ENCODE measurements at places on chromosomes 5 and 9.

DNA sequence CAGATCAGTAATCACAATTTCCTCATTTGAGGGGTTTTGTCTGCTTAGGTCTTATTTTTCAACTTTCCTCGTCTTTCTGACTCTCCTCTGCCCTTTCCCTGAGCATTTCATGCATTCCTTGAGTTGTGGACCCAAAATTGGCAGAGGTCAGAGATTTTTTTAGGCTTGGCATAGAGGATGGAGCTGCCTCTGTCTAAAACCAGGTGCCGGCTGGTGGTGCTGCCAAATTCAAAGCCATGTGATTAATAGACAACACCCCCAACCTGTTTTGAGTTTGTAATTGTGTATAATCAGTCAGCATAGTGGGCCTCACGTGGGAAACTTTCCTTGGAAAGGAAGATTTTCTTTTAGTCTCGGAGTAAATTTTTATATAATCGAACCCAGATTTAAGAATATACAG is 39.6 kb downstream of the TJP2 start:
- no peak for DNase-seq

DNA sequence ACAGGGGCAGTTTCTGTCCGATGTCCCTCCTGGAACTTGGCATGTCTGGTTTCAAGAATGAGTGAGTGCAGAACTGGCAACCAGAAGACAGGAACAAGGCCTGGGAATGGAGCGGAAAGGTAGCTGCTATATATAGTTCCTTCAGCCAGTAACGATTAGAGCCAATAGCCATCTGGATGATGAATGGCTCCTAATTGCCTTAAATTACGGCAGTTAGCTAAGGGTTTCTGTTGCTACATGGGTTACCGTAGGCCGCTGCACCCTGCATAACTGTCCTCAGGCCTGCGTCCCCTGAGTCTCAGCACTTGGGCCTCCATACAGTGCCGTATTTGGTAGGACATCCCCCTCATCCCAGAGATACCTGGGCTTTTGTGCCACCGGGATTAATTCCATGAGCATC is 29.4 kb downstream of the WWC1 start:
- DNase-seq: no peak

- DNase-seq: no peak
Measured at GRCh38 chr5:157913575-157913974, 54.6 kb upstream of the CLINT1 start.

GRCh38 chr9:19473605-19474004 is 64.8 kb downstream of the ACER2 start:
- no peak for DNase-seq

DNA sequence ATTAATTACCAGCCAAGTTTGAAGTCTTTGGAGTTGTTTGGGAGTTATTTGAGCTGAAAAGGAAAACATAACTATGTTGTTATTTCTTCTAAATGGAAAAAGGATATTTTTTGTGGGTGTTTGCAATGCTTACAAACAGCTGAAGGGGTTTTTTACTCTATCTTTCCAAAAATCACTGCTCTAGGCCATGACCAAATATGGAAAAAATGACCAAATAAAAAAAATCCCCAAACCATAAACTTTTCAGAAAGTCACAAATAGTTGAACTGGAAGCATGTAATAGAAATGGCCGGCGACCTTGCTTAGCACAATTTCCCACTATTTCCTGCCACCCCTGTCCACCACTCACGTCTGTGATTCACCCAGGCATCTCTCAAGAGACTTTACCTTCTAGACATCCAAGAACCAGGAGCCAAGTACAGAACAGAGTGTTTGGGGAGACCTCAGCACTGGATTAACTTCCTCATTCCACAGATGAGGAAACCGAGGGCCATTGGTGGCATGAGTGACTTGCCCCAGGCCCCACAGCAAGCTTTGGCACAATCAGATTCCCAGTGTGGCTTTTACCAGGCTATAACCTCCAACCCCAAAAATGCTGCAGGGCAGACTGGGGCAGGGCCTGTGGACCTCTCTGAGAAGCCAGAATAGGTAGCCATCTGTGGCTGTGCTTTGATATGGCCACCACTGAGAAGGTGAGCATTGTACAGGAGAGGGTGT is 84.5 kb downstream of the NRG2 start:
- DNase-seq: no peak

DNA sequence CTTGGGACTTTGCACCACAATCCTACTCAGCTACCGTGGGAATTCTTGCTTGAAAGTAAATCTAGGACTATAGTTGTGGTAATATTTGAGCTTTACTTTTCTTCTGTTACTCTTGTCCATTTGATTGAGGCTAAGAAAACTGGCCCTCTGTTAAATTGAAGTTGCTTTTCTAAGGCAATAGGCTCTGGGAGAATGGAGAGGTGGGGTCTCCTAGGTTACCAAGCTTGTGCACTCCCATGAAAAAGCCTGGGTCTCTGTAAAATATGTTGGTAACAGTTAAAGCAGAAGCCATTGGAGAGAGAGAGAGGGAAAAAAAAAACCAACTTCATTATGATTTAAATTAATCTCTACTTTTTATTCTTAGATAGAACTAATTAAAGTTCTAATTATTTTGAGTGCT is 68.6 kb downstream of the RAI14 start:
- DNase-seq: no peak

GRCh38 chr9:86500031-86500430 is 145.8 kb upstream of the TUT7 start:
- no peak for DNase-seq

DNA sequence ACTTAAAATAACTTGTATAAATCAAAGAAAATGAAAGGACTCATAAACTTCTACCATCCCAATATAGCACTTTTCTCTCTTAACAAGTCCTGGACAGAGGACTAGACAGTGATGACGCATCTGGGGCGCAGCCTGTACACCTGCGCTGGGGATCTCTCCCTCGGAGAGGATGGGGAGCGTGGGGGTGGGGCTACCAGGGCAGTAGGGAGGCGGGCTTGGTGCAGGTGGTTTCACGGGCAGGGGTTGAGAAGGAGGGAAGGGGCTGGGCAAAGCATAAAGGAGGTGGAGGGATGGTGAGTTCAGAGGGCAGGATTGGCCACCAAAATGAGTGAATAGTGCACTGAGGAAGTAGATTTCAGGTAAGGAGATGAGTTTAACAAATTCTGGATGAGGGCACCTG is 41.1 kb downstream of the STC2 start:
- no peak for DNase-seq

DNA sequence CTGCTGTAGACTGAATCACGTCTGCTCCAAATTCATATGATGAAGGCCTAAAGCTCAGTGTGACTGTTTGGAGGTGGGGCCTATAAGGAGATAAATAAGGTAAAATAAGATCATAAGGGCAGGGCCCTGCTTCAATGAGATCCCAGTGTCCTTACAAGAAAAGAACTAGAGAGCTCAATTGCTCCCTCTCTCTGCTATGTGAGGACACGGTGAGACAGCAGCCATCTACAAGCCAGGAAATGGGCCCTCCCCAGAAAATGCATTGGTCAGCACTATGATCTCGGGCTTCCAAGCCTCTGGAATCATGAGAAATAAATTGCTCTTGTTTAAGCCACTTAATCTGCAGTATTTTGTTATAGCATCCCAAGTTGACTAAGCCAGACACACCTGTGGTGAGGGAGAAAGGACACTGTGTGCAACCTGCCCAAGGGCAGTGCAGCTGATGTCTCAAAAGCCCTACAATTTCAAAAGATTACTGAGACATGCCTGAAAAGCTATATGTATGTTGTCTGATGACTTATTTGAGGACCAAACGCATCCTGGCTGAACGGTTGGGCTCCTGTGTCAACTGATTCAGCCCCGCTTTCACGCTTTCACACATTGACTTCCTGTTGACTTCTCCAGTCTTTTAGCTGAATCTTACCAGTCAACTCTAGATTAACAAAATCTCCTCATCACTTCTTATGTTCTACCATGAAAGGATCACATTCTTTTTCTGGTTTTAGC is 13.2 kb downstream of the GZMK start:
- no peak for DNase-seq
